ENCODE measurements at places on chromosomes 5 and 9.
A peak's percentile ranks its signal among the peaks of the same experiment; 100 is the strongest.

DNA sequence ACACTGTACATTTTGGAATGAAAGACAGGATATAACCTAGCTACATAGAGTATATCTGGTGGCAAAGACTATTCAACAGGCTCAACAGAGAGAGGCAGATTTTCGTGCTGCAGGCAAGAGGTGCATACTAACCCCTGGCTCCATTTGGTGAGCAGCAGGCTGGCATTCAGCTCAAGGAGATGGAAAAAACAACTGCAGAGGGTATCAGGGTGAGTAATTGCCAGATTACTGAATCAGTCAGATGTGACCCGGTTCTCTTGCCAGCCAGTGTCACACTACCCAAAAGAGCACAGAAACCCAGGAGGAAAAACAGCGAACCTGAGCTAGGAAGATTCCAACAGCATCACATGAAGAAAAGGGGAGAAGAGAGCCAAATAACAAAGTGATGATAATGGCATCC lies 130.4 kb upstream of the PRLR start:
- no peak for DNase-seq

- no peak for DNase-seq
Observed at GRCh38 chr5:143110591-143110990, 292.9 kb downstream of the NR3C1 start.

DNA sequence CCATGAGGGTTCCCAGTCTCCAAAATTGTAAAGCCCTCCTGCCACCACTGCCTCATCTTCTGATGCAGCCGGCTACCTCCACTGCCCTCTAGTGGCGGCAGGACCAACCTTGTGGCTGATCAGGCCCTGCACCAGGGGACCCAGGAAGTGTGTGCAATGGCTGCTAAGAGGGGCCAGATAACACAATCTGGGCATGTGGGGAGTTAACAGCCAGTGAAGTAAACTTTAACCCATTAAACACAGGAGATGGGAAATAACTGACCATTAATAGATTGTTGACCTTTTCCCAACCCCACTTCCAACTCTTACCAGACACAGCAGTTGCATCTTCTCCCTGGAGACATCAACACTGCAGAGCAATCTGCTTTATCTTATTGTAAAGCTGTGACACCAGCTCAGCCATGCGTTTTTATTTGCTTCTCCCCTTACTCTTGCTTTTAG lies 63.3 kb downstream of the FREM1 start:
- DNase-seq: peak; percentile 63

DNA sequence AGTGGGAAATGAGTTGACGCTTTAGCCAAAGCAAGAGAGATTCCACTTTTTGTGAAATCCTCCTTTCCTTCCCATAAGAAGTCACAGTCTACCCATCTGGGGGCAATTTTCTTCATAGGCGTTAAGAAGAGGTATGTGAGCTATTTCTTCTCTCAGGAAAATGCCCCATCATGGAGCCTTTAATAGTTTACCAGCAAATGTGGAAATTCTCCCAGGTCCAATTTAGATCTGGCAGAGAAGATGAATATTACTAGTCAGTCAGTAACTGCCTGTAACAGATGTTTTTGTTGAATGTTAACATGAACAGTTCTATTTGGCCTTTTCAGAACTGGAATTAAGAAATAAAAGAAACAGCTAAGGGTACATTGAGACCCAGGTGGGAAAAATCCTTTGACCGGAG lies 156.4 kb upstream of the RFX3 start:
- DNase-seq: no peak

DNA sequence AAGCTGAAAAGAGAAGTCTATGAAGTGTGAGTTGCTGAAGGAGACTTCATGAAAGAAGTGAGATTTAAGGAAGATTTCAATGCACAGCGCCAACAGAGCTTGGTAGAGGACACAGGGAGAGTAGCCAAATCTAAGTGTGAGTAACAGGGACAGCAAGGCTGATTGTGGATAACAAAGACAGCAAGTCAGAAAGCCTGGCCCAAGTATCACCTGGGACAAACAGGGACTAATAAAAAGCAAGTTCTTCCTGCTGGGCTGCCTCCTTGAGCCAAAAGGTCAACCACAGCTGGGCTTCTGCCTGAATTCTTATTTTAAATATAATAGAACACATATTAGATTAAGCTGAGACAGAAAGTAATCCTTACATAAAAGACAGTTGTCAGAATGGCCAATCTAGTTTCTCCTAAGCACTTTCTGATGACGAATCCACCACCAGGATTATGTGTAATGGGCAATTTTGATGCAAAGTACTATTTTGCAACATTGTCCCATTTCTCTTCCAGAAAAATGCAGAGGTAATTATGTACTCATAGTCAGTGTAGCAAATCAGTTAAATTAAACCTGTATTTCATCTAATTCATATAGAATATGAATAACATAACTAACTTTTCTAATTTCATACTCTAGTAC lies 73.8 kb downstream of the MAPKAP1 start:
- no peak for DNase-seq

Data from activated CD8-positive, alpha-beta memory T cell treated with anti-CD3 and anti-CD28 coated beads, Interleukin-2, amount 10 ng/mL, durations not matched to agents 7 days and 5 days (primary cell).